HTR-8/SVneo (cell line): ENCODE measurements at places on chromosomes 1 and 21.

GRCh38 chr21:46489162-46489663 lies 30.5 kb downstream of the DIP2A start:
- DNase-seq = no peak

- no peak for DNase-seq
These were observed 192.4 kb downstream of the TGFBR3 start for GRCh38 chr1:91693557-91693956.

- no peak for DNase-seq
These were observed 1.4 kb downstream of the HTR1D start for GRCh38 chr1:23215751-23216449.

DNA sequence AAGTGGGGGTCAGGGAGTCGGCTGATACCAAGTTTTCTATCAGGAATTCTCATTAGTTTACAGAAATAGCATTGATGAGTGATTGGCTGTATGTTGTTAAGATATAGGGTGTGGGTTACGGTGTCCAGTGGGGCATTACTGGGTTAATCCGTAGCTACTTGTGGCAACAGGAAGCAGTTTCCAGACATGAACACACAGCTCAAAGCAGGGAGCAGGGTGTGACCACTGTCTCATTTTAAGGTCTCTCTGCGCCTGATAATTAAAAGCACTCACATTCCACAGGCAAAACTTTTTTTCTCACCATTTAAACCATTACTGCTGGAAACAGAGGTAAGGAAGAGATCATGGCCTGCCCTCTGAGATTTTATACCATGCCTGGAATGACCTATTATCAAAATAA lies 114.9 kb downstream of the SIK1 start:
- DNase-seq = no peak

- DNase-seq = no peak
These were observed 172.7 kb downstream of the TGFBR3 start for GRCh38 chr1:91712981-91713841.
